ENCODE measurements at places on chromosomes 12 and 14.

GRCh38 chr14:23577004-23577681 lies 1.4 kb downstream of the JPH4 start:
- DNase-seq = peak; percentile 37

- DNase-seq = no peak
Measured at GRCh38 chr12:103836345-103836744, 4.7 kb downstream of the NT5DC3 start.

DNA sequence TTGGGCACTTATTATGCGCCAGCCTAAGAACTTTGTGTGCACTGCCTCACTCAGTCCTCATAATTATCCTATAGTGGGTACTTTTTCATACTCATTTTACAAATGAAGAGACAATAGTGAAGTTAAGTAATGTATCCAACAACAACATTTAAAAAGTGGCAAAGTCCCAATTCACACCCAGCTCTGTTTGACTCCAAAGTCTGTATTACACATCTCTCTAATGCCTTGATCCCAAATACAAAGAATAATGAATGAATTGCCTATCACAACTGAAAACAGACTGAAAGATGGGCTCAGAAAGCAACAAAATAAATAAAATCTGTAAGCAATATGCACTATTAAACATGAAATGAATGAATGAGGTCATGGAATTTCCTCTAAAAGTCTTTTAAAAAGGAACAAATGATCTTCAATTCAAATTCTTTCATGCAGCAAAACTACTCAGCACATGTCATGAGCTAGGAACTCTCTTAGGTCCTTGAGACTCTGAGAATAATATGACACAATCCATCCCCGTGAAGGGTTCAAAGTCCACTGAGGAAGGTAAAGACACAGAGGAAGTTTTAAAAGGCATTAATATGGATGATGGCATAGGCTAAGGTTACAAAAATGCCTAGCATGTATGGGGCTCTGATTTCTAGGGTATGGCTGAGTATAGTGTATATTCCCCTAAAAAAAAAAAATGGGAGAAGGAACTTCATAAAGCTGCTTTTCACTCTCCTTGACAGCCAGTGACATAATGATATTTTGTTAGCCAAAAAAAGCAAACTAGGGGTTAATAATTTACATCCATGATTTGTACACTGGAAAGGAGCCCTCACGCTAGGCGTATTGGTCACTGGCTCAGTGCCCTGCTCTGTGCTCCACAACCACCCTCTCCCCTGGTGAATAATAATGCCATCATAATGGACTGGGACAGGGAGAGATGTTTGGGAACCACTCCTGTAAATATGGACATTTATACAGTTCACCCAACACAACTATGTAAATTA lies 103.4 kb downstream of the SLC2A13 start:
- DNase-seq = no peak

GRCh38 chr12:21759737-21760136 lies 14.8 kb downstream of the KCNJ8 start:
- no peak for DNase-seq

DNA sequence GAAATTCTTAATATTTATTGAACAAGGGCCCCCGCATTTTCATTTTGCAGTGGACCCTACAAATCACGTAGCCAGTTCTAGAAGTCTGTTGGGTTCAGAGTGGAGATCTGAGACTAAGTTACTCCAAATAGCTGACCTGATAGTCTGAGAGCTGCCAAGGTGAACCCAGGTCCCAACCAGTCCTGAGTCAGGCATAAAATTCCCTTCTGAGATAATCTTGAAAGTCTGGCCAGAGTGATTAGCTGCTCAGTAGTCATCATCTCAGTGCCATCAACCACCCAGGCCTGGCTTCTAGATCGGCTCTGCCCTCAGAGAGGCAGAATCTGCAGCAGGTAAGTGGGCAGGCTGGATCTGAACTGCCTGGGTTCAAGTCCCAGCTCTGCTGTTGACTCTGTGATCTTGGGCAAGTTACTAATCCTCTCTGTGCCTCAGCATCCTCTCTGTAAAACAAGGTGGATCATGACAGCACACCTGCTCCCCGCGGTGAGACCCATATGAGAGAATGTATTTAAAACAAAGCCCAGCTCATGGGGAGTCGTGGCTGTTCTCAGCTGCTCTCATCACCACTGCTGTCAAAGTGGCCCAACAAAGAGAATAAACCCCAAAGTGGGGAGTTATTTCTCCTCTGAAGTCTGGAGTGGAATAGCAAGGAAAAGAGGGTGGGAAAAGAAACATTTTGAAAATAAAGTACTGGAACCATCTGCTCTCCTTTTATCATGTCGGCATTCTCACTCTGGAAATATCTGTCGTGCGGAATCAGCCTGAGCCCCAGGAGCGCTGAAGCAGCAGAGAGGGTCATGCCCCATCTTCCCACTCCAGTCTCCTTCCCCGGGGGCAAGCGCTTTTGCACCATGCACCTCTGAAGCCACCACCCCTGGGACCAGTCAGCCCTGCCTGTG lies 193.3 kb downstream of the DPF3 start:
- DNase-seq = peak; percentile 39

DNA sequence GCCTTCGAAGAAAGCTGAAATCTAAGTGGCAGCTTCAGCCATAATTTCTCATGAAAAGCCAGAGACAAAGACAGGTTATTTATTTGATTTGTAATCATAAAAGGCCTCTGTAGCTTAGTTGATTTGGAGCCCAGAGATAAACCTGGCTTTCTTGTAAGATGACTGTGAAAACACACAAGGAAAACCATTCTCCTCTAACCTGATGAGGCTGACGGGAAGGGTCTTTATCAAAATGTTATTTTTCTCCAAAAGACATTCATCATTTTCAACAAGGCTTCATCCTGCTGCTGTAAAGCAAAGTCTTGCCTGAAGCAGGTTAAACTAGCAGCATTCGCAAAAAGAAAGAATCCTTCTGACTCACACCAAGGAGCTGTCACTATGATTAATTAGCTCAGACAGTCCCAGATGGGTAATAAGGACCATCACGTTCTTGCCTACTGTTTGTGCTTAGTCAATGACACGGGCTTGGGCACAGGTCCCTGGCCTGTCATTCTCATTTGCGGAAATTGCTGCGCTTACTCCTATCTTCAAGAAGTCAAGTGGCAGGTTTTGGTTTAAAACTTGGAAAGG lies 286.6 kb downstream of the C12orf75 start:
- no peak for DNase-seq

- no peak for DNase-seq
Measured at GRCh38 chr14:34632411-34632978, 2.5 kb upstream of the SNX6 start.

GRCh38 chr12:24139035-24139434 lies 189.6 kb upstream of the SOX5 start:
- no peak for DNase-seq

All from GM03348 (cell line).